ENCODE measurements at places on chromosomes 5 and 9.
A peak's percentile ranks its signal among the peaks of the same experiment; 100 is the strongest.

GRCh38 chr5:117657541-117657940 lies 1082.9 kb upstream of the SEMA6A start:
- DNase-seq: no peak

GRCh38 chr5:126046846-126047571 lies 376.2 kb upstream of the GRAMD2B start:
- DNase-seq: no peak

- peak; percentile 91 for DNase-seq
Observed at GRCh38 chr5:88663793-88664216, 219.2 kb downstream of the MEF2C start.

- DNase-seq: no peak
Observed at GRCh38 chr5:5014586-5015235, 125.4 kb upstream of the ADAMTS16 start.

GRCh38 chr5:151703227-151703626 lies 16.5 kb upstream of the SPARC start:
- DNase-seq: no peak

DNA sequence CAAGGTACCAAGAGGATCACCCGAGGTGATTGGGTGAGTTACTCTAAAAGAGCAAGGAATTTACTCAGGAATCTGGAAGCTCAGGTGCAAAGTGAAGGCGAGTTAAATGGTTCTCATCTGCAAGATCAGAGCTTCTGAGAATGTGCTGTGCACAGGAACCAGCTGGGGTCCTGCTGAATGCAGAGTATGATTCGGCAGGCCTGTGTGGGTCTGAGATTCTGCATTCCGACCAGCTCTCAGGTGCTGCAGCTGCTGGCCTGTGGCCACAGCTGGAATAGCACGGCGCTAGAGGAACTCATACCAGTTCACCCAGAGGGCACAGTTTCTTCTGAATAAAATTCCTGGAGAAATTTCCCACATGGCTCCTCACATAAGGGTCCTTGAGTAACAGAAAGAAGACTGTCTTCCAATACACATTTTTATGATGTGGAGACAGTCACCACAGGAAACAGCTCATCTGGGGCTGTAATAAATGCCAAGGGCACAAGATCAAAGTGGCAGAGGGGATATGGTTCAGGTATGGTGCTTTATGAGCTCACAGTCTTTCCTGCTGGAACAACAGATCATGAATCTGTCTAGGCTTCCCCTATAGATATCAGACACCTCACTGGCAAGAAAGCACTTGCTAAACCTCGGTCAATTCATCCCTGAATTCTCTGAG lies 83.9 kb downstream of the PTPN3 start:
- DNase-seq: no peak

DNA sequence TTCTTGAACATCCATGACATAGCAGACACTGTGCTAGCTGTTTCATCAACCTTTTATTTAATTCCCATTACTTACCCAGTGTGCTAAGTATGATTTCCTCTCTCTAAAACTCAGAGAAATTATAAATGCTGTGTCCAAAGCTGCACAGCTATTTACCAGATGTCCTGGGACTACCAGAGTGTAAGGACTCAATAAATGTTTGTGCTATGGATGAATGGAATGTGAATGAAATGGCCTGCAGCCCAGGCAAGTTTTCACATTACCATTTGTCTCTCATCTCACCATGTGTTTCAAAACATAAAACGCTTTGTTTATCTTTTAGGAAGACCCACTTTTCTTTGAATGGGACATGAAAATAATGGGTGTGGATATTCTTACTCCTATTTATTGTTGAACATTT lies 96.2 kb downstream of the ARHGEF28 start:
- DNase-seq: peak; percentile 21
